Upper lobe of right lung (tissue), 1 donor: ENCODE measurements at places on chromosomes 16 and 17. TPM values are rescaled to one million over a fixed set of nuclear protein-coding genes. Genes with fewer than 3 reads are reported as not detected.

GRCh38 chr17:33871720-33872540 is 383.2 kb upstream of the CCL2 start:
- DNase-seq: no peak

- DNase-seq: no peak
Measured at GRCh38 chr16:81539009-81539758, 94.6 kb downstream of the CMIP start.

PLXDC1 gene
- total RNA-seq: 14.4 TPM

DNA sequence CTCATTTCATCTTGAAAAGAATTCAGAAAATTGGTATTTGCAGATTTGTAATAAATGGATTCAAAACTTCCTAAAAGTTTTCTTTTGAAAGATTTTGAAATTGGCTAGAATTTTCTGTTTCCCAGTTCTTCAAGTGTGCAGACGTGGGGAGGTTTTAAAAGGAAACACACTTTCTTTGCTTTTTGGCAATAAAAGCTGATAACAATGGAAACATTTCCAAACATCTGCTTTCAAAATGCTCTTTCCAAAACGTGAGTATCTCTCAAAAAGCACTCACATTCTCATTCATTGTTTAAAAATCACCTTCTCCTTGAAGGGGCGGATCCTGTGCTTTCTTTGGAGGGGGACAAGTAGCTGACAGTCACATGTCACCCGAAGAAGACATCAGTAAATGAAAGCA is 8.6 kb upstream of the GSG1L start:
- no peak for DNase-seq

DNA sequence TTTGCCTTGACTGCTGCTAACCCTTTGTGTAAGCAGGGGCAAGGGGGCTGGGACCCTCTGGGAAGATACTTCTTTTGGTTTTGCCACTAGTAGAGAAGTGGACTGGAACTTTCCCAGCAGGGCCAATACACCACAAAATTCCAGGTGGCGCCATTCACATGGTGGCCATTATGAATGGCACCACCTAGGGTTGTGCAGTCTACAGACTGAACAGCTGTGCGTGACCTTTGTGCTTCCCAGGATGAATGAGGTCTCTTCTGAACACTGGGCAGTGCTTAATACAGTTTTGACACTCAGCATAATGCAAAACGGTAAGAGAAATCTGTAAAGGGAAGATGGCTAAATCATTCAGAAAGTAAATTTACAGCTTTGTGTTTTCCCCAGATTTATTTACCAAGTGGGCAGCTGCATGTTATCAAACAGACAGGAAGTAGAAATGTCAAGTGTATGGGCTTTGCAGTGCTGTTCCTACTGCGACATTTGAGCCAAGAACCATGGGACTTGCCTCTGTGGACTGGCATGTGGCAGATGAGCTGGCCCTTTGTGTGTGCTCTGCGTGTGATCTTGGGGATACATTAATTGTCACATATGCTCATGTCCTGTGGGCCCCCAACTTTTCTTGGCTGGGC is 9.2 kb downstream of the SYT17 start:
- no peak for DNase-seq

DNA sequence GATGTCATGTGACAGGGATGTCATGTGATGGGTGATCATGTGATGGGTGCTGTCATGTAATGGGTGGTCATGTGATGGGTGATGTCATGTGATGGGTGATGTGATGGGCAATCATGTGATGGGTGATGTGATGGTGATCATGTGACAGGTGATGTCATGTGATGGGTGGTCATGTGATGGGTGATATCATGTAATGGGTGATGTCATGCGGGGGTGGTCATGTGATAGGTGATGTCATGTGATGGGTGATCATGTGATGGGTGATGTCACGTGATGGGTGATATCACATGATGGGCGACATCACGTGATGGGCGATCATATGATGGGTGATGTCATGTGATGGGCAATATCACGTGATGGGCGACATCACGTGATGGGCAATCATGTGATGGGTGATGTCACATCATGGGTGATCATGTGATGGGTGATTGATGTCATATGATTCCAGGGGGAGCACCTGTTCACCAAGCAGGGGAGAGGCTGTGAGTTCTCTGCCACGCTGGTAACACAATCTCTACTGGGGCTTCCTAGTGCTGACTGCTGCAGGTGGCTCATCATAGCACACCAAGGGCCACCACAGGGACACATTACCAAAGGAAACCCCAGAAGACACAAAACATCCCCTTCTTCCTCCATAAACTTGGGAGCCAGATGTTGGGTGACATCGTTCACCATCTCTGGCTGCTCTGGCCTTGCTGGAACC is 16.5 kb downstream of the CD300LB start:
- DNase-seq: no peak
